D341Med (cell line): ENCODE measurements at places on chromosomes 12 and 14.
A peak's percentile ranks its signal among the peaks of the same experiment; 100 is the strongest.

DNA sequence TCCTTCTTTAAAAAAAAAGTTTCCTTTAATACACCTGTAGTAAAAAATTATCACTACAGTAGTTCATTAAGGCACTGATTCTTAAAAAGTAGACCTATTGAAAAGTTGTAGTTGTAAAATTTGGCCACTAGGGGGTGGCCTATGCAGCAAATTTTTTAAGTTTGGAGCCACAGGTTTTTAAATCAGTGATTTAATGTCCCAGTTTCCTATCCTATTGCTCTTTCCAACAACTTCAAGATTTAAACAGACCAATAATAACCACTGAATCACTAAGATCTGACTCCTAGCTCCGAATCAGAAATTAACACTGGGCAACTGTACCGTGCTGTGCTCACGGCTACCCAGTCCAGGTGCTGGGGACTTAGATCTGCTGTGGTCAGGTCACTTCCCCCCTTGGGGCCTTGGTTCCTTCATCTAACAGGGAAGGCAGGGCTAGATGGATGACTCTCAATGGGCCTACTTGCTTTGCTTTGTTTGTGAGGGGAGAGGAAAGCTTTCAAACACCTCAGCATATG, 279.3 kb downstream of the MED13L start:
- DNase-seq, result peak; percentile 42

GRCh38 chr14:67837011-67837624, 17.5 kb downstream of the RAD51B start:
- DNase-seq, result no peak

DNA sequence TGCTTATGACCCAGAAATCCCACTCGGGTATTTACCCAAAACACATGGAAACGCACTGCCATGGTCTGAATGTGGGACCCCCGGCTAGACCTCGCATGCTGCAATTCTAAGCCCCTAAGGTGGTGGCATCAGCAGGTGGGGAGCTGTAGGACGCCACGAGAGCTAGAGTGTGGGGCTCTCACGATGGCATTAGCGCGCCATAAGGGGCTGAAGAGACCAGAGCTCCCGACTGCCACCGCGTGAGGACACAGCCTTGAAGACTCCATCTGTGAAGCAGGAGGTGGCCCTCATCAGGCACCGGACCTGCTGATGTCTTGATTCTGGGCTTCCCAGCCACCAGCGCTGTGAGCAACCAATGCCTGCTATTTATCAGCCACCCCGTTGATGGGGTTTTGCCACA, 40.3 kb downstream of the RIMBP2 start:
- DNase-seq, result no peak

- no peak for DNase-seq
Measured at GRCh38 chr14:24857277-24857676, 192.7 kb downstream of the STXBP6 start.

DNA sequence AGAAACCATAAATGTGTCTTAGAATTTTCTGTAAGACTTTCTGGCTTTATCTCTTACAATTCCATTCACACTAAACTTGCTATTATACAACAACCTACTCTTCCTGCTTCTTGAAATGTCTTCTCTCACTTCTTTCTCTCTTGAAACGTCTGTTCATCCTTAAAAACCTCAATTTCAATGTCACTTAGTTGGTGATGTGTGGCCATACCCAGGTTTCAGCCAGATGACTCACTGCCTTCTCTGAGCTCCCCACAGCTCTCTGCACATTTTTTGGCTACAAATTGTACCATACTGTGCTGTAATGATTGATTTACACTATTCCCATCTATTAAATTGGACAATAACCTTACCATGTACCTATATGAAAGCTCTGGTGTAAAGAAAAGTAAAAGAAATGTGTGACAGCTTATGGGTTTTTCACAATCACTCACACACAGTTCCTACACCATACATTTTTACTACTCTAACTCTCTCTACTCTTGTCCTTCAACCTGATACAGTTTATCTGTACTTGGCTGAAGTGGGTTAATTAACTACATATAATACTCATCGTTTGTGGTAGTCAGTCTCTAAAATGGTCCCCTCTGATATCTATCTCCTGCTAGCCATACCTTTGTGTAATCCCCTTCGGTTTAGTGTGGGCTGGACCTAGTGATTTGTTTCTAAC, 222.1 kb downstream of the NELL2 start:
- DNase-seq, result no peak
